ENCODE measurements at places on chromosomes 5 and 9.
A peak's percentile ranks its signal among the peaks of the same experiment; 100 is the strongest.

- DNase-seq, result no peak
Measured at GRCh38 chr5:69206528-69207190, 17.3 kb downstream of the CENPH start.

- no peak for DNase-seq
Measured at GRCh38 chr5:76134646-76135045, 51.5 kb downstream of the SV2C start.

GRCh38 chr9:15529566-15530324 is 19.0 kb upstream of the PSIP1 start:
- no peak for DNase-seq

GRCh38 chr9:89154651-89155336 is 23.8 kb downstream of the SHC3 start:
- peak; percentile 72 for DNase-seq

DNA sequence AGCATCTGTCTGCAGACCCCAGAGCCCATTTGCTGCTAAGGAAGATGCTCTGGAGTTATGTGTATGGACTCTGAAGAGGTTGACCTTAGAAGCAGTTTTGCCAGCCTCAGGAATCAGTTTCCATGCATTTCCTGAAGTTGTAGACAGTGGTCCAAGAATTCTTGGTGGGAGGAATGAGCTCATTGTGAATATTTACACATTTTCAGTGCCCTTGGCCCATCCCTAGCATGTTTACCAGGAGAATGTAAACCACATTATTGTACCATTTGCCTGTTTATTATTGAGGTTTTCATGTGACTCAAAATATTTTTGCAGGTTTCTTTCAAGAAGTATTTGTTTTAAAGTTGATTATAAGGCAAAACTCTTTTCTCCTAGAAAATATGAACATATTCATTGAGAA is 93.8 kb downstream of the NXNL2 start:
- no peak for DNase-seq

DNA sequence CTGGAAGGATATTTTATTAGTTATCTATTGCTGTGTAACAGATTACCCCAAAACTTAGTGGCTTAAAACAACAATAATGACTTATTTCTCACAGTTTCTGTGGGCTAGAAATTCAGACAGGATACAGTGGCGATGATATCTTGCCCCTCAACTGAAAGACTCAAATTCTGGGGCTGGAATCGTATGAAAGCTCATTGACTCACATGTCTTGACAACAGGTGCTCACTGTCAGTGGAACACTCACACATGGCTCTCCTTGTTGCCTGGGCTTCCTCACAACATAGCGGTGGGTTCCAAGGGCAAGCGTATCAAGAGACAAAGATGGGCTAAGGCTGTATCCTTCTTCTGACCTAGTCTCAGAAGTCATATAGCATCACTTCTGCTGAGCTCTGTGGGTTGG is 3.7 kb upstream of the GNPDA1 start:
- DNase-seq, result no peak

DNA sequence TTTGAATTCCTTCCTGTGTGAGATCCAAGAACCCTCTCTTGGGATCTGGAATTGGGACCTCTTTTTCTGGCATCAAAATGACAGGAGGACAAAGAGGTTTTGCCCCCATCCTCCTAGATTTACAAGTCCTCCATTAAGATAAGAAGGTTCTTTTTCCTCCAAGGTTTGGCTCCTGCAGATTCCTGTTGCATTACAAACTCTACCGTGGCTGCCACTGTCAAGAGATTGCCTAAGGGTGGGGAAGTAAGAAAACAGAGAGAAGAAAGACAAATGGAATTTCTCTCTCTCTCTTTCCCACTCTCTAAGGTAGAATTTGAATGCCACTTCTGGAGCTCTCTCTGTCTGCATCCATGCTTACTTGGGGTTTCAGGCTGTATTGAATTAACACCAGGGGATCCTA is 12.0 kb upstream of the SVEP1 start:
- DNase-seq, result no peak

GRCh38 chr5:58641533-58641932 is 58.7 kb downstream of the RAB3C start:
- DNase-seq, result no peak

DNA sequence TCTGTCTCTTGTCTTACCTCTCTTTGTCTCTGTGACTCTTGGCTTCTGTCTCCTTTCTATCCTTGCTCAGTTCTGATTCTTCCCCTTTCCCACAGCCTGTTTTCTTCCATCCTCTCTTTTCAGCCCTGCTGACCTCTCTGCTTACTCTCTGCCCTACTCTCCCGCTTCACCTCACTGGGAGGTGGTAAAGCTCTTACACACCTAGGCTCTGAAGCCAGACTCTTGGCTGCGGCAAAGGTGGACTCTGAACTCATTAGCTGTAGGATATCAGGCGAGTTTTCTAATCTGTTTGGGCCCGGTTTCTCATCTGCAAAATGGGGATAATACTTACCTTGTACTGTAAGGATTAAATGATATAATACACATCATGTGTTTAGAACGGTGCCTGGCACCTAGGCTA is 11.1 kb downstream of the PCDH1 start:
- no peak for DNase-seq

GRCh38 chr9:1386420-1386819 is 336.3 kb downstream of the DMRT2 start:
- DNase-seq, result no peak

DNA sequence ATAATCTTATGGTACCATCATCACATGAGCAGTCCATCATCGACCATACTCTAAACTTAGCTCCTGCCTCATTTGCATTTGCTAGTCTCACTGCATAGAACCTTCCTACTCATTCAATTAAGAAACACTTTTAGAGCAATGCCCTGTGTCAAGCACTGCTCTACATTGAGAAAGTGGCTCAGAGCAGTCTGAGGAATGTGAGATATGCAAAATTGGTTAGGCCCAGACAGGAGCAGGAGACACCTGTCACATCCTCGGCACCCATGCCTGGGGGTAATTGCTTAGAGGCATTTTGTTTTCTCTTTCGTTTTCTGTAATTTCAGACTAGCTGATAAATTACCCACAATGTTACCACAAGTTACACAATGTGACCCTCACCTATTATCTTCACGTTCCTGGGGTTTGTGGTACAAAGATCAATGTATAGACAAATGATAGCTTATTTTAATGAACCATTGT is 4.9 kb upstream of the RARS1 start:
- DNase-seq, result no peak

GRCh38 chr5:106019261-106019660 is 1651.5 kb downstream of the EFNA5 start:
- no peak for DNase-seq

GRCh38 chr9:77838986-77839385 is 190.9 kb upstream of the GNA14 start:
- no peak for DNase-seq

DNA sequence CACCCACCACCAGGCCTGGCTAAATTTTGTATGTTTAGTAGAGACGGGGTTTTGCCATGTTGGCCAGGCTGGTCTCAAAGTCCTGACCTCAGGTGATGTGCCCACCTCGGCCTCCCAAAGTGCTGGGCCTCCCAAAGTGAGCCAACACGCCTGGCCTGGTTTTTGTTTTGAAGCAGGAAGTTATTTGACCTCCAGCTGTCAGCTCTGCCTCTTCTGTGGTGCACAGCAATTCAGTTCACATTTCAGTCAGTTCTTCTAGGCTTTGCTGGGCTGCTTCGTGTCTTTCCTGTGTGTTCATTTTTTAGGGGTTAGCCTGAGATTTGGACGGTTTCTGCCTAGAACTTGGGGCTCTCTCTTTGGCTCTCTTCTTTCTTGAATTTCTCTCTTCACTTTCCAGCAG is 8.9 kb downstream of the LCN1 start:
- no peak for DNase-seq

DNA sequence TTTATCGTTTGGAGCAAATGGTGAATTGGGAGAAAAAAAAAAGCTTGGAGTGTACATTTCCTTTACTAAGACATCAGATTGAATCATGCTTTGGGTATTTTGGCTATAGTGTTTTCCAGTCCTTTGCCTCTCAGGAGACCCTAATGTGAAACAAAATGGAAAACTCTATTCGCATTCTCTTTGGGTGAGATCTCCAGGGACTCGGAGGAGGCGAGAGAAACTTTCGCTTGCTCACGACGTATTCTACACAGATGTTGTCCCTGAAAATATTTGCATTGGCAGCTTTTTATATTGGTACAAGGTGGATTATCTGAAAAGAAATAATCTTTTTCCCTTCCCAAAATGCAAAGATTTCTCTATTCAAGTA is 1240.1 kb upstream of the WWC1 start:
- no peak for DNase-seq

DNA sequence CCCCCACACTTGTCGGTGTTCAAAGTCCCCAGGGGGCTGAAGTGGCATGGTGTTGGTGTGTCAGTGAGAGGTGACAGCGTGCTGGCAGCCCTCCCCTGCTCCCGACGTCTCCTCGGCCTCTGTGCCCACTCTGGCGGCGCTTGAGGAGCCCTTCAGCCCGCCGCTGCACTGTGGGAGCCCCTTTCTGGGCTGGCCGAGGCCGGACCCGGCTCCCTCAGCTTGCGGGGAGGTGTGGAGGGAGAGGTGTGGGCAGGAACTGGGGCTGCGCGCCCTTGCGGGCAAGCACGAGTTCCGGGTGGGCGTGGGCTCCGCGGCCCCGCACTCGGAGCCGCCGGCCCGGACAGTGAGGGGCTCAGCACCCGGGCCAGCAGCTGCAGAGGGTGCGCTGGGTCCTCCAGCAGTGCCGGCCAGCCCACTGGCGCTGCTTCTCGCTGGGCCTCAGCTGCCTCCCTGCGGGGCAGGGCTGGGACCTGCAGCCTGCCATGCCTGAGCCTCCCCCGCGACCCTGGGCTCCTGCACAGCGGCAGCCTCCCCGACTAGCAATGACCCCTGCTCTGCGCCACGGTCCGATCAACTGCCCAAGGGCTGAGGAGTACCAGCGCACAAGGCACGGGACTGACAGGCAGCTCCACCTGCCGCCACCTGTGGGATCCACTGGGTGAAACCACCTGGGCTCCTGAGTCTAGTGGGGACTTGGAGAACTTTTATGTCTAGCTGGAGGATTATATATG is 224.1 kb upstream of the RIOK2 start:
- DNase-seq, result no peak

DNA sequence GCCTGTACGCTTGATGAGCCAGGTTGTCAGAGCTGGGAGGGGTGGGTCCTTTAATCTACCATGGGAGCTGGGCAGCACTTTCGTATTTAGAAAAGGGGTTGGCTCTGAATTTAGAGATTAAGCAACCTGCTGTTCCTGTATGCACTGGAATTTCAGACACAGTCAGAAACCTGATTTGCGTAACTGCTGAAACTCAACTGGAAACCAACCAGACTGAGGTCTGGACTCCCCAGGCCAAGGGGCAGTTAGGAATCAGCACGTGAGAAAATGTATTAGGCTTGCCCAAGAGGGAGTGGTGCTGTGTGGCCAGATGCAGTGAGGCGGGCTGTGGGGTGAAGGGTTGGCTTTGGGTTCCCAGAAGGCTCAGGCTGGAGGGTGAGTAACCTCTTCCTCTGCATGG is 235.0 kb downstream of the GOLPH3 start:
- no peak for DNase-seq

- DNase-seq, result no peak
Measured at GRCh38 chr5:15290953-15291352, 209.0 kb upstream of the FBXL7 start.

DNA sequence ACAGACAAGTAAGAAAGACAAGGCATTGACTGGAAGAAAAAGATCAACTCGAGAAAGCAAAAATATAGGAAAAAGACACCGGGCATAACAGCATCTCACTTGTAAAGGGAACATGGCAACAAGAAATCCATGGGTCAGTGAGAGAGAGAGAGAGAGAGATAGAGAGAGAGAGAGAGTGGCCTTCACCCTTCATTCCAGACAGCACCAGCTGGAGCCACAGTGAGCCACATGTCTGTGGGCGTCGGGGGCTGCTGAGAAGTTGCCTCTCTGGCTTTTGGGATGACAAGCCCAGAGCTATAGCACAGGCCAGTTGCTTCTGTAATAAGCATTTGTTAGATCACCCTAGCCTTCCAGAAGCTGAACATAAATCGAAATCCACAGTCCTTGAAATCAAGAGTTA is 20.3 kb upstream of the ENC1 start:
- no peak for DNase-seq
